GM10248 (cell line): ENCODE measurements at places on chromosomes 5 and 9.

DNA sequence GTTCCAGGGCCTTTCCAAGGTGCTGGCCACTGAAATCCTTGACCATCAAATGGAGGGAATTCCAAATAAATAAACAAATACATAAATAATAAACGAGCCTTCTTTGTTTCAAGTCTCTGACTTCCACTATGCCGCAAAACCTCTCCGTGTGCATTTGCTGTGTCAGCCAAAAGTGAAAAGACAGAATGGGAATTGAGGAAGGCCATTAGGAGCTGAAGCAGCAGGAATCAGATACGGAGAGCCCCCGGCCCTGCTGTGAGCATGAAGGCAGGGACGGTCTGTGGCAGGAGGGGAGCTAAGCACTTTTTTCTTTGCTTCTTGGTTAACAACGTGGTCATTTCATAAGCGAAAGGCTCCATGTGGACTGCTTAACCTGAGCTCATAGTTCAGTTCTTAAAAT lies 26.1 kb downstream of the PLPPR1 start:
- no peak for DNase-seq

GRCh38 chr5:38433160-38433861 lies 123.1 kb downstream of the LIFR start:
- no peak for DNase-seq

DNA sequence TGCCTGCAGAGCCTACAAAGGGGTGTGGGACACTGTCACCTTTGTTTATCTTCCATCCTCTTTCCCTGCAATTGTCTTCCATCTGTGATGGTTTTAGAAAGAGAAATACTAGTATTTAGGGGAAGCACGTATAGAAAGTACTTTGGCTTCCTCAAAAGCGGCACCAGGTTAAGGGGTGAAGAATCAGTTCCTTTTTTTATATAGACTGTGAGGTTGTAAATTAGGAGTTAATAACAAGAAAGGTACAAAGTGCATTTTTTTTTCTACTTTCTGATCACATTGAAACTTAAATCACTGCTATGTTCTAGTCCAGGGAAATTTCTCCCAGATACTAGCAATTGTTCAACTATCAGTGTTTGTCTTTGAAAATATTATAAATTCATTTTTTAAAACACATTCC lies 219.3 kb downstream of the CEMIP2 start:
- peak; percentile 53 for DNase-seq

- no peak for DNase-seq
Observed at GRCh38 chr5:3258050-3258449, 337.6 kb upstream of the IRX1 start.

DNA sequence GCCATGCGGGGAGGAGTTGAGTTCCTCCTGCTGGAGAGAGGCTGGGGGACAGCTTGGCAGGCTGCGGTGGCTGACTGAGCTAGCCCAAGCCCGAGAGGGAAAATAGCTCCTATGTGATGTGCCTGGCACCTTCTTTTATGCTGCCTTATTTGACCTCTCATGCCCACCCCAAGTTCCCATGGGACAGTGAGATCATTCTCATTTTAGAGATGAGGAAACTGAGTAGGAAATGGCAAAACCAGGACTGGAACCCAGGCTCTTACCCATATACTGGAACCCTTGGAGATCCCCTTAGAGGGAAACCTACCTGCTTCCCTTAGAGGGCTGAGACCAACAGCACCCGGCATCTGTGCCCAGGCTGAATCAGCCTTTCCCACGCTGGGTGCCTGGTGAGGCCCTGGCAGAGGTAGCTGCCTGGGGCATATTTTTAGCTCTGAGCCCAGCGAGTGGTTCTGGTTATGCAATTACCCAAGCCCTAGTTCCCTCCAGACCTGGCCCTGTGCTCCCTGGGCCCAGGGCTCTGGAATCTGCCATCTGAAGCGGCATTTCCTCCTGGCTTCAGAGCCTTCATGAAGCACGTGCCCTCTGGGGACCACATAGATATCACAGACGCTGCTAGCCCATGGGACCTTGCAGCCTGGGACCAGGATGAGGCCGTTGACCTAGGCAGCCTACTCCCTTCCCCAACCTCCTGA lies 23.6 kb downstream of the COL27A1 start:
- no peak for DNase-seq
